Fibroblast of skin of left quadriceps (primary cell): ENCODE measurements at places on chromosomes 4 and X.

- DNase-seq = peak; percentile 23
These were observed at the start of gene OTUD5 for GRCh38 chrX:48957477-48957826. Gene OTUD5 (minus strand): TSS chrX:48957607. CDS start chrX:48957570, 37 bp downstream.

DNA sequence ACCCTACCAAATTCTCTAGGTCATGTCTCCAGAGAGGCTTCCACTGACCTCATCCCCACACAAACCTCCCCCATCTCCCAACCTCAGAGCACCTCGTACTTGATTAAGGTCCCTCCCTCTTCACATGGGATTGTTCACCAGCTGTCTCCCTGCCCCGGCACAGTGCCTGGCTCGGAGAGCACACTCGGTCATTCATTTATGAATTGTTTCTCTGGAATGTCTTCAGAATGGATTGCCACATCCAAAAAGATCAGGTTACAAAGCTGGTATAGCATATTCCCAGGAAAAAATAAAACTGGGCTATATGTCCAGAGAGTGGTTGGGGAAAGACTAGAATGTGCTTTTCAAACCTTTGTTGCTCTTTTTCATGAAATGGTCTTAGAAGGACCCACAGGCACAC, 21.6 kb downstream of the JAKMIP1 start:
- no peak for DNase-seq

DNA sequence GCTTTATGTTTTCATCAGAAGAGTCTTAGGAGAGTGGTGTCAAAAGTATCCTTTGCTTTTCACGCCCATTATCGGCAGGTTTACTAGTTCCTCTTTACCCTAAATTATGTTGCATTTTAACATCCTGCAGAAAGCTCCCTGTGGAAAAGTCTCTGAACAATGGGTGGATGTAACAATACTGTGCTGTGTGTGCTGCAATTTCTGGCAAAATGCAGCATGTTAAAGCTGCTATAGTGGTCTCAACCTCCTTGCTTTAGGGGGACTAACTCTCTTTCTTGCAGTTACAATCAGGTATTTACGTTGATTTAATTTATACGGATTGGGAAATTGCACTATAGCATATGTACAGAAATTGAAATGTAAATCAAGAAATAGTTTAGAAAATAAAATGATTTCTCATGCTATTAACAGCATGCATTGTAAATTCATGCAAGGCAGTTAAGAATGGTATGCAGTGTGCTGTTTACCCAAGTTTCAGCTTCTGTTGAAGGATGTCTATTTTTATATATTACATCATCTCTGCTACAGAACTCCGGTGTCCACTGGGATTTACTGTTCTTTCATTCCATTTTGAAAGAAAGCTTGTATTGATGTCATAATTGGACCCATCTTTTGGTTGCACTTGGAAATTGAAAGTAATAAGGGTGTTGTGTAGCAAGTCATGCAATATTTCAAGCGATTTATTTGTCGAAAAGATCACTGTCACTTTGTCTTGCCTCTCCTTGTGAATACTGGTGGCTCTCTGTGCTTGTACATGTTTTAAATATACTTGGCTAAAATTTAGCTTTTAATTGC, 145.7 kb downstream of the RAPGEF2 start:
- DNase-seq = peak; percentile 77

DNA sequence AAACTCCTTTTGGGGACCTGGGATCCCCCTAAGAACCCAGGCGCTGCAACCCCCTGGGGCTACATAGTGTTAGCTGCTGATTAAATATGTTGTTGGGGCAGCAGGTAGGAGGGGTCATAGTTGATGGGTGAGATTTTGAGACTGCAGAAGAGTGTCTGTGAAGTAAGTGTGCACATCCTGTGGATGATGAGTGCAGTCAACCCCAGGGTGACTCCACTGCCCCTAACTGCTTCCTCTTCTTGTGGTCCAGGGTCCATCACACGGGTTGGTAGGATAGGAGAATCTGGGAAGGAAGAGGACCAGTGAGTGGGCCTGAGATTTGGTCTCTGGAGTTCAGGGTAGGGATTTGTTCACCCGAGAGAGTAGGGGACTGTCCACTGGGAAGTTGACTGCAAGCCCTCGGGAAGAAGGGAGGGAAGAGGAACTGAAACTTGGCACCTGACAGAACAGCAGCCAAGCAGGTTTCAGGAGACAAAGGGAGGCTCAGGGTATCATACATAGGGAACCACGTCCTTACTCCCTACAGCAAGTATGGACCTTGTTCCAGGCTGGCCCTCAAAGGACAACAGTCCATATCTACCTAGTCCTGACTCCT, 8.5 kb downstream of the DLG3 start:
- no peak for DNase-seq

GRCh38 chr4:5470318-5471198, 237.8 kb downstream of the EVC2 start:
- DNase-seq = no peak

GRCh38 chr4:26355392-26356052, 34.7 kb downstream of the RBPJ start:
- no peak for DNase-seq

- no peak for DNase-seq
These were observed 51.9 kb upstream of the LAS1L start for GRCh38 chrX:65586491-65586890.

GRCh38 chrX:123990602-123991001, 29.1 kb downstream of the STAG2 start:
- no peak for DNase-seq

- DNase-seq = no peak
These were observed 53.2 kb downstream of the COMMD8 start for GRCh38 chr4:47410271-47410670.

DNA sequence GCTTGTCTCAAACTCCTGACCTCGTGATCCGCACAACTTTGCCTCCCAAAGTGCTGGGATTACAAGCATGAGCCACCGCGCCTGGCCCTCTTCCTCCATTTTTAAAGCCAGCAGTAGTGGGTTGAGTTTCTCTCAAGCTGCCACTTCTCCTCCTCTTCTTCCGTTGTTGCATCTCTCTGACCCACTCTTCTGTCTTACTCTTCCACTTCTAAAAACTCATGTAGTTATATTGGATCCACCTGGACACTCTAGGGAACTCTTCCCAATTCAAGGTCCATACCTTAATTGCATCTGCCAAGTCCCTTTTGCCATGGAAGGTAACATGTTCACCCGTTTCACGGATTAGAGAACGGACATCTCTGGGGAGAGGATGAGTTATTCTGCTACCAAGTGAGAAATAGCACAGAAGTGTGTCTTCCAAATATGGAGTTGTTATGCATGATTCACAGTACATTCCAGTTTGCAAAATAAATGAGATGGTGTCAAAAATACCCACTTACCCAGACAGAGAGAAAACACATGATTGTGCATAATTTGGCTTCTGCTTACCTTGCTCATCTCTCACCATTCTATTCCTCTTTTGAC, 51.8 kb downstream of the GBA3 start:
- DNase-seq = no peak

DNA sequence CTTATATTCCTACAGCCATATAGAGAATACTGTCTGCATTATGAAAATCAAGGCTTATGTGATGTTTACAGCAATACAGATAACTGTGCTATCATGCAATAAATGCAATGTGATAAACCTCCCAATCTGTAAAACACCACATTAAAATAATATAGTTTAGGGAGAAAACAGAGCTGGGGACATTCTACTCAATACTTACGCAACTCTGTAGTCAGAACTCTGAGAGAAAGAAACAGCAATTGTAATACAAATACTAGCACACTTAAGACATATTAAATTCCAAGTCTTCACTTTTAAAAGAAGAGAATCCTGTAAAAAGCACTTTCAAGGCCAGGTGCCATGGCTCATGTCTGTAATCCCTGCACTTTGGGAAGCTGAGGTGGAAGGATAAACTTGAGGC, 61.4 kb downstream of the ANKRD17 start:
- no peak for DNase-seq

- DNase-seq = no peak
These were observed 105.9 kb upstream of the ETNPPL start for GRCh38 chr4:108868606-108869227.

DNA sequence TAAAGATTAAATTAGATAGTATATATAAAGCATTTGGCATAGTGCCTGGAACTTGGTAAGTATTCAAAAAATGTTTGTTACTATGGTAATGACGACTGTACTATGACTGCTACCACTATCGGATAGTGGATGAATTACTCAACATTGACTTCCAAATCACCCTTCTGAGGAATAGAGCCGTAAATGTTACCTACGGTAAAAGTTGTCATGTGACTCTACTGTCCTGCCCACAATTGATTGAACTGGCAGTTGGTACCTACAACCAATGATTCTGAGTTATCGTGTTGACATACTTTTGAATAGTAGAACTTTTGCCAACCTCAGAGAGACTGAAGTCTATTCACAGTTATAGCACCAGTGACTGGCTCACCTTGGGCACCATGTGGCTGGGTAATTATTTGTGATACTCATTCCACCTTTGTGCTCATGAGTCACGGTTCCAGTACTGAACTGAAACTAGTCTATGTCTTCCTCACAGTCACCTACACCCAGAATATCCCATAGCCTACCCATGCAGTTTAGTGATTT, 185.5 kb upstream of the PITX2 start:
- DNase-seq = no peak

GRCh38 chrX:78746496-78746895, 1.0 kb upstream of the LPAR4 start:
- DNase-seq = no peak

DNA sequence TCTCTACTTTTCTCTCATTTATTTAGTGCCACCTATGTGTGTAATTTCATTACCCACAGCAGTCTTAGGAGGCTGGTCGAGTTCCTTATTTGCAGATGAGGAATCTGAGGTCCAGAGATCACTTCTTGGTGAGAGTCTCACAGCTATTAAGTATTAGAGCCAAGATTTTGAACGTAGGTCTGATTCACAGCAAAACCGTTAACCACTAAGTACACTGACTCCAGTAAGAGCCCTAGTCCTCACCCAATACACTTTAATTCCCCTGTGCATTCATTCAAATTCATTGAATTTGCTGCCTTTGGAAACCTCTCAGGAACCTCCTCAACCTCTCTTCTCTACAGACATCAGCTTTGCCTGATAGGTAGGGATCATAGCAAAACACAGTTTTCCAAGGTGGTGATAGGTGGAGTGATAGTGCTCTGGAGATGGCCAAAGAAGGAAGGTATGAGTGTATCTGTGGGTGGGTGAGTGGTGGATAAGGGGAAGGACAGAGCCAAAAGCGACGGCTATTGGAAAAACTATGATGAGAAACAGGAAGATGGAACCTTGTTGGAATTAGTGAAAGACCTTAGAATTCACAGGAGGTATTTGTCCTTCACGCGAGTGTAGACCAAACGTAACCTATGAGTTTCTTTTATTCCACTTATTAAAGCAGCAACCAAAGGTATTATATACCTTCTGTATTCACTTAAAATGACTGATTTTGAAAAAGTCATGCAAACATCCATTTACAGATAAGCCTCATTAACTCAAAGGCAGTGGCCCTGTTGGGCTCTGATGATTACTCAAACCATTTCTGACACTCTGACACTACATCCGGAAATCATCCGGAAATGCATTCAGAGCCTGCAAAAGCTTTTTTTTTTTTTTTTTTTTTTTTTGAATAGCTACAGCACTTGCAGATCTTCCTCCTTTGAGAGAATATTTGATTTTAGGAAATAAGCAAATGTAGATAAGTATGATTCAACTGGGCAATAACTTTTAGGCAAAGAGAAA, 6.3 kb downstream of the FMR1 start:
- no peak for DNase-seq

- no peak for DNase-seq
These were observed 123.2 kb downstream of the FHIP1A start for GRCh38 chr4:151532001-151532708.

DNA sequence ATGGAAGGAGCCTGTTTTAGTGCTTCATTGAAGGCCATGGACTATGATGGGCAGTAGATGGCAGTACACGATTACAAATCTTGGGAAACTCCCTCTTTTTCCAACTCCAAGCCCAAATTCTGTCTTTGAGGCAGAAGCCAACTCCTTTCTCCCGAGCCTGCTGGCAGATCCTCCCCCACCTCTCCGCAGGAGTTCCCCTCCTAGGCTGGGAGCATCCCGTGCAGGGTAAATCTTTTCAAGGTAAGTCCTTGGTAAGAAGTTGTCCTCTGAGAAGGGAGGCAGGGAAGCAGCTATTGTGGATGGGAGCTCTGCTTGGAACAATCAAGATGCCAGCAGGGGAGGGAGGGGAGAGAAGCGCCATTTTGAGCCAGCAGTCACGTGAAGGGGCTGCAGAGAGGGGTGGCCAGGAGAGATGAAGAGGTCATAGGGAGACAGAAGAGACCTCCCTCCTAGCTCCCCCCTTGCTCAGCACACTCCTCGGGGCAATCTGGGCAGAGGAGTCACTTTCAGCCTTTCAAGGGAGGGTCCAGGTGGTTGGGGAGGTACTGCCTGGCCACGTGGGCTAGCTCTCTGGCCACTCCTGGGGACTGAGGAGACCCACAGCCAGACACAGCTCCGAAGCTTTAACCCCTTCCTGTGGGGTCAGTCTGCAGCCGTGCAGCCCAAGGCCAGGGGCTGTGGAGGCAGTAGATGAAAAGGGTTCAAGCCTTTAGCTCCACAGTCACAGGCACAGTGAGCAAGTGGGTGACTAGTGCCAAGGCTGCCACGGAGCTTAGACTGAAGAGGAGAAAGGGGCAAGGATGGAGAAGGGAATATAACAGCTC, 9.6 kb downstream of the CC2D2A start:
- peak; percentile 79 for DNase-seq

DNA sequence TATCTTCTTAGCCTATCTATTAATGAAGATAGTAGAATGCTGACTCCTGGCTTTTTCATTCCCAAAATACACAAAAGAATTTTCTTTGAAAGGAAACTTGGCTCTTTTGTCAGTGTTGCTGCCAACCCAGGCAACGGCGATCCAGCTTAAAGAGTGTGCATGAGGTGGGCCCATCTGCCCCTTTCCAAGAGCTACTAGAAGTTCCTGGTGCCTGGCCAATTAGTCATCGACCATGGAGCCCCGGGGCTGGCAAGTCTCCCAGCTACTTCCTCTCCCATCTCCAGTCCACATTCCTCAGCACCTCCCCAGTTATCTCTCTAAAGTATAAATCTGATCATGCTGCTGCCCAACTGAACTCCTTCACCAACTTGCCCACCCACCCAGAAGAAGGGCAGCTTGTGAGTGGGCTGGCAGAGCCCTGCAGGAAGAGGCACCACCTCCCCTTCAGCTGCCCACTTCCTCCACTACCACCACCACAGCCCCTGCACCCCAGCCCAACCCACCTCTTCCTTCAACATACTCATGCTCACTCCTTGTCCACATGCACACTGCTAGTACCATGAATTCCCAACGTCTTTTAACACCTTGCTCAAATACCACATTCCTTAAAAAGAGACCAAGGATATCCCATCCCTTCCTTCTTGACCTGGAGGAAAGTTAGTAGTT, 158.2 kb upstream of the MAP3K15 start:
- DNase-seq = peak; percentile 89

DNA sequence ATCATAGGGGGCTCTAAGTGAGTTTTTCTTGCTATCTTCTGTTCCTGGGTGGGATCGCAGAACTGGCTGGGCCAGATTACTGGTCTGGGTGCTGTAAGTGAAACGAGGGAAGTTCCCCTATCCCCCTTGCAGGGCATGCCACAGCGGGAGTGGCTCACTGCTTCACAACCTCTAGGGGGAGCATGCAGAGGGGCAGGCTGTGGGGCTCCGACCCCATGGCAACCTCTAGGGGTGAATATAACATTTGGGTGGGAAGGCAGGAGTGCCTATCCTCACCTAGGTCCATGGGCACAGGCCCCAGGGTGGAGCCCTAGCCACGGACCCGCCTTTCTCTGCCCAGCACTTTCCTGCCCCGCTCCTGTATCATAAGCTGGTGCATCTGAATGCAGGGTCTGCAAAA, 1.7 kb upstream of the RRAGB start:
- DNase-seq = no peak
